ENCODE measurements at places on chromosomes 1 and 21.
A peak's percentile ranks its signal among the peaks of the same experiment; 100 is the strongest.

DNA sequence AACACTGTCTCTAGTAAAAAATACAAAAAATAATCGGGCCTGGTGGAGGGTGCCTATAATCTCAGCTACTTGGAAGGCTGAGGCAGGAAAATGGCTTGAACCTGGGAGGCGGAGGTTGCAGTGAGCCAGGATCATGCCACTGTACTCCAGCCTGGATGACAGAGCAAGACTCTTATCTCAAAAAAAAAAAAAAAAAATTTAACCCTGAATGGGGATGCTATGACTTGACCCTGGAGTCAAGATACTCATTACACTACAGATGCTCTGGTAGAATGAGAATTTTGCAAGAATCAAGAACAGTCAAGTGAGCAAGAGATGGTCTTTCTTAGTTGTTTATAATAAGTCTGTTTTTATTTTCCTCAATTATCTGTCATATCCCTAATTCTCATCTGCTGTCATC is 253.8 kb downstream of the GPR52 start:
- DNase-seq, result no peak

DNA sequence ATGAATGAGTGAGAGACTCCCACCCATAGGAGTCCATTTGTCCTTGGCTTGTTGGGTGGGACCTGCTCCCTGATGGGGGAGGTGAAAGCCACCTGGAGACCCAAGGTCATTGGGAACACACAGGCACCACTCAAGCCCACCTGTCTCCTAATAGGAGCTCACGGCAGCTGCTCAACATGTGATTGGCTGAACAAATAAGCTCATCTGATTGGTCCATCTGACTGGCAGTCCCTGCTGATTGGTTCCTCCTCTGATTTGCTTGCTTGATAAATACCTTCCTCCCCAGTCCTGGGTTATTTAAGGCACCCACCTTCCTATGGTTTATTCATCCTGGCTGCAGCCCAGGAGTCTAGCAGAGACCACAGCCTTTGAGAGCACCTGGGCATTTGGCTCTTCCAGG is 502.9 kb downstream of the PTPRU start:
- DNase-seq, result no peak

DNA sequence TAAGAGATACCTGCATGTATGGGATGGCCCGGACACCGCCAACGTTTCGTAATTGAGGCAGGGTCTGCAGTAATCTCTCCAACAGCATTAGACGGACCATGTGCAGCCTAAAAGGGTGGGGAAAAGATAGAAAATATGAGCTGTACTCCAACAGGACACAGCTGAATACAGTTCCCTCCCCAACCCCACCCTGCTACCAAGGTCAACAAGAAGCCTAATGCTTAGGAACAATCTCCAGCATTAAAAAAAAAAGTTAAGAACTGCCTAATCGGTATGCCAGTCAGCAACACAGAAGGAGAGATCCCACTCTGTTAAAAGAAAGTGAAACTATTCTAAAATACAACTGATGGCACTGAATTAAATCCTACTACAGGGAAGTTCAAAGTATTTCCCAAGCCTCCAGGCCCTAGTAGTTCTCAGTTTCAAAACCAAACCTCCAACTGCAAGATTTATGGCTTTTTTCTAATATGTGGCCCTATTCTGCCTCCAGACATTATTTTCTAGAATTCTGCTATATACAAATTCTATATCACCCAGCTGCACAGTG is 81.0 kb downstream of the UBR4 start:
- DNase-seq, result no peak

DNA sequence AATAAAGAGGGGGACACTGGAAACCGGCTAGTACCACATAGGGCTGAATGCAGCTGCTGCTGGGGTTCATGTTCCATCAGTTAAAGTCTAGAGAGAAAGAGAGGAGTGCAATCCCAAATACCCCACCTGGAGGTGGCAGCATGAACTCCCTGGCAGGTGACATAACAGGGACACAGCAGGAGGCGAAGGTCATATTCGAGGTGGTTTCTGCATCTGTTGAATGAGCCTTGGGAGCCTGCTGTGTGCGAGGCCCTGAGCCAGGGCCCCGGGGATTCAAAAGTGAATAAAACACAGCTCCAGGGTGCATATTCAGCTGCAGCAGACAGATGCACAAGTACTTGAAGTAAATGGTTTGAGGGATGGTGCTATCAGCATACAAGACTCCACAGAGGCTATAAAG is 456.8 kb downstream of the SETD4 start:
- DNase-seq, result no peak

GRCh38 chr1:207067665-207068064 is 14.6 kb downstream of the PFKFB2 start:
- DNase-seq, result no peak

- no peak for DNase-seq
Measured at GRCh38 chr1:168767894-168768584, 39.0 kb upstream of the DPT start.

- no peak for DNase-seq
Measured at GRCh38 chr1:113949007-113949406, 19.9 kb downstream of the HIPK1 start.

DNA sequence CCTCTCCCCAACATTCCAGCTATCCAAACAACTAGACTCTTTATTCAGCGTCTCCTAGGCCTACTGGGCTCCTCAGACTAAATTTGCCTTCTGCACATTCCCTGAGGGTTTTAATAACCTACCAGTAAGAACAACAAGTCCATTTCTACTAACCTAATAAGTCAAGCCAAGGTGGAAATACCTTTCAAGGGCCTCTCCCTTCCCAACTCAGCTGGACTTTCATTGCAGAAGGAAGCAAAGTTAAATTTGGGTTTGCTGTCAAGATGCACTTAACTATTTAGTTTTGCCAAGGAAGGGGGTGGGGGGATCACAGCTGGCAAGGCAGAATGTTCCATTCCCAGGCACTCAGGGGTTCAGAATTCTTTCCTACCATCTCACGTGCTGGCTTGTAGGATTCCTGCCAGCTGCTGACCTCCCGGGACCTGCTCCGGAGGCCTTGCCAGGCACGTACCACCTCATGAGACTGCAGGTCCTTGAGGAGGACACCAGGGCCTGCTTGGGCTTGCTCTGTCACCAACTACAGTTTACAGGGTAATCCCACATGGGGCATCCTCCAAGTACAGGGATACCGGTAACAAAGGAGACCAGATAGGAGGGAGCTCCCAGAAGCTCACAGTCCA is 29.8 kb downstream of the SLC30A1 start:
- no peak for DNase-seq

- DNase-seq, result no peak
Measured at GRCh38 chr1:178552856-178553255, 39.9 kb downstream of the TEX35 start.

DNA sequence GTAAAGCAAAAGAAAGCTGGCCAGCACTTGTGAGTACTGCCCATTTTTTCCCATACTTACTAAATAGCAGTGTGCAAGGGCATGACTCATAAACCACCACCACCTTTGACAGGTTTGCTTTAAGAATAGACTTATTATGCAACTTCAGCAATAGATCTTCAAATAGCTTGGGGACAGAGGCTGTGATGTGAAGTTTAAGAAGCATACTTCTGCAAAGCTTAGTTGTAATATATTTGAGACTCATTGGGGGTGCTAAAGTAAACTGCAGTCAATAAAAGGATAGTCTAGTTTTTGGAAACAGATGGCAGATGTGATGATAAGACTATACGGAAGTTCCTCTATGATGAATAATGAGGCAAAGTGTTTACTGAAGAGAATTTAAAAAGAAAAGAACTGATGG is 210.0 kb downstream of the PLA2G4A start:
- peak; percentile 9 for DNase-seq

DNA sequence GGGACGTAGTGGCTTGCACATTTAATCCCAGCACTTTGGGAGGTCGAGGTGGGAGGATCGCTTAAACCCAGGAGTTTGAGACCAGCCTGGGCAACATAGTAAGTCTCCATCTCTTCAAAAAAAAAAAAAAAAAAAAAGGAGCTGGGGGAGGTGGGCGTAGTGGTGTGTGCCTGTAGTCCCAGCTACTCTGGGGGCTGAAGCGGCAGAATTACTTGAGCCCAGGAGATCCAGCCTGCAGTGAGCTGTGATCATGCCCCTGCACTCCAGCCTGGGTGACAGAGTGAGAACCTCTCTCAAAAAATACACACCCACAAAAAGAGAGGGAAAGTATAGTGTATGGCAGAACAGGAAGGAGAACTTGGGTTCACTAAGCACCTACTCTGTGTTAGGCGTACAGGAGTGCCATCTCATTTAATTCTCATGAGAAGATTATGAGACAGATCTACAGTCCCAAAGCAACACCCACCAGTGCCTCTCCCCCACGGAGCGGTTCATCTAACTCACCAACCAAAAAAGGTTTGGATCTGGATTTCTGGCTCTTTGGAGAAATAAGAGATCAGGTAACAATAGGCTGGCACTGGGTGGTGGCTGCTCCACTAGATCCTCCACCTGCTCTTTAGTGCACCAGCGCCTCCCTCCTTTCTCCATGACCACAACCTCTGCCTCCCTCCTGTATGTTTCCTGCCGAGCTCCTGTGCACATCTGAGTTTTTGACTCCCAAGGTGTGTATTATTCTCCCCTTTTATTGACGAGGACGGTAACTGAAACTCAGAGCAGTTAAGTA is 1.4 kb upstream of the TRAF5 start:
- DNase-seq, result no peak

DNA sequence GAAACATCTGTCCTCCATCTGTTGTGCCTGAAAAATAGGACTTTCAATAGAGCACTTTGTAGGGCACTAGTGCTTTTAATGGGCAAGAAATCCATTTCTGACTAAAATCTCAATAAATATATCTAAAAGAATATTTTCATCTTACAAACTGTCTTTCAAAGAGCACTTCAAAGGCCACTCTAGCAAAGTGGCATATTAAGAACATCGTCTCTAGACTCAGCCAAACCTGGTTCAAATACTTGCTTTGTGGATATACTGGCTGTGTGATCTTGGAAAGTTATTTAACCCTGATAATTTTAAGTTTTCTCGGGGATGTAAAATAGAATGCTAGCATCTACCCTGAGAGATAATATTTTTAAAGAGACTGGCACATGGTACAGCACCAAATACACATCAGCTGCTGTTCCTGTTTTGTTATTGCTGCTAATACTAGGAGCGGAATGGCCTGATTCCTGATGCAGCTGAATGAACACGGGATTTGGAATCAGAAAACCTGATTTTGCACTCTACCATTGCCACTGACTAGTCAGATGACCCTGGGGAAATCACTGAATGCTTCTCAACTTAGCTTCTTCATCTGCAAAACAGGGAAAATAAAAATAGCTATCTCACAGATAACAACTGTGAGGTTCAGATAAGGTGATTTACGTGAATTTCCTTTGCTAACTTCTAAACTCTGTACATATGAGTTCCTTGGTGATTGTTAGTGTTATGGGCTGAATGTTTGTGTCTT is 25.2 kb upstream of the LRRC8C start:
- DNase-seq, result no peak

DNA sequence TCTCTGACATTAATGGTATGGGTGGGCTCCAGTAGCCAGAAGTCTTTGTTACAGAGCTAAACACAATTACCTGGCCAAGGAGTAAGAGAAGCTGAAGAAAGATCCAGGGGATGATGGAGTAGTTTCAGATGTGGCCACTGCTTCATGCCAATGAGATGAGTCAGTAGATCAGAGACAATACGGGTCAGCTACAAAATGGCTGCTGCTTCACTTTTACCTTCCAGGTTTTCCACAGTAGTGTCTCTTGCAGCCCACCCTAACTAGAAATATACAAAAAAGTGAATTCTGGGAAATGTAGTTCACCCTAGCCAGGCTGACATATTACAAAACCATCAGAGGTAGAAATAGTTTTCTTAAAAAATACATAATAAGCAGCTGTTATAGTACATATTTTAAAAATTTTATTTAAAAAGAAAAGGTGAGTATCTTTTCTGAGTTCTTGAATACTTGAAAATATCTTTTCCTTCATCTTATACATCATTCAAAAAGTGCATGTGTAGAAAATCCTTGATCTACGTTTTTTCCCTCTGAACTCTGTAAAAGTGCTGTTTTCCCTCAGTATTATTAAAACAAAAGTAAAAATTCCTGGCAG is 36.1 kb downstream of the LRIF1 start:
- DNase-seq, result no peak

DNA sequence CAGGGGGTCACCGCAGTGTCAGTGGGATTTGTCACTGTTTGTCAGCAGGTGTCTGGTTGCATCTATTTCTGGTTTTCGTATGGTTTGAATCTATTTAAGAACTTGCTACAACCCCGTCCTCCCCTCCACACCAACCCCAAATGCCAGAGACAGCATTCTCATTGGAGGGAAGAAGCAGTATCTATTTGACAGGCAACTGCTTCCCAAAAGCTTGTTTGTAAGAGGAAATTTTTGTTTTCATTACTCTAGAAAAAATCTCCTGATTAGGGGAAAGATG is 54.4 kb downstream of the NR5A2 start:
- DNase-seq, result no peak

DNA sequence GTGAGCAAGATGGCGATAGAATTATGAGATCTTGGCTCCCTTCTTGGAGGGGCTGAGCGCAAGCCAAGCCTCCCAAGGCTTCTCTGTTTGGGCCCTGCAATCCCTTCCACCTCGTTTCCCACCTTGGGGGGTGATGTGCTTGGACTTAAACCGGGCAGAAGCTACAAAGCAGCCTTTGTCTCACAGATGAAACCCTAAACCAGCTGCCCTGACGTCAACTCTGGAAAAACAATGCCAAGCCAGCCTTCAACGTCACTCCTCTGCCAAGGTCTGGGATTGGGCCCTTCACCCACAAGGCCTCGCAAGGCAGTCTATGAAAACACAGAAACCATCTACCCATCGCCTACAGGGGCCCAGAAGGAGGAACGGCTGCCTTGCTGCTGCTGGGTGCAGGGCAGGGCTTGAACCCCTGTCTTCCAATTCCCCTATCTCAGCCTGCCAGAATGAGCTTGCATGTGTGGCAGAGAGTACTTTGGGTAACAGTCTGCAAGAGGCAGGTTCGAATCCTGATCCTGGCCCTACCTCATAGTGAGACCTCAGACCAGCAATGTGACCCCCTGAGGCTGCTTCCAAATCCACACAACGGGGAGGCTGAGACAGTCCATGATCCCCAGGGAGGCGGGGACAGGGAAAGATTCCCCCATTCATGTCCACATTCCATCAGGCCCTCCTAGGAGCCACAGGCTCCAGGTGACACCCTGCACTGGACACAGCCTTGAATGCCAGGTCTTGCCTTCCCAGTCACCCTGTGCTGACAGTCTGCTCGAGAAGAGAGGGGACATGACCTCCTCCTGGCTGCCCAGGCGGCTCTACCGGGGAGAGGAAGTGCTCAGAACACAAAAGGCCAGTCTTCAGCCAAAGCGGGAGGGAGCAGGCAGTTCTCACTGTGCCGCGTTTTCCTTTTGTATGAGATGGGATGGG is 15.0 kb downstream of the IFFO2 start:
- DNase-seq, result peak; percentile 92

GRCh38 chr1:98660940-98661543 is 479 bp upstream of the SNX7 start:
- no peak for DNase-seq

- DNase-seq, result no peak
Measured at GRCh38 chr1:32954168-32954567, 10.4 kb downstream of the RNF19B start.

Measured in COLO829 (cell line).